ENCODE measurements at places on chromosomes 1 and 21. TPM values are rescaled to one million over a fixed set of nuclear protein-coding genes. Genes with fewer than 3 reads are reported as not detected.

Gene PEAR1
- total RNA-seq: 16.2 TPM

Gene DUSP23
- total RNA-seq: 11.3 TPM

Gene OR6N1
- total RNA-seq: not detected

Gene ZNF684
- 1.8 TPM for total RNA-seq

Gene SPATA1
- total RNA-seq: 0.88 TPM

Gene NCAM2
- total RNA-seq: 2.4 TPM

Gene TMPRSS2
- under 0.01 TPM for total RNA-seq

Gene PRDX6
- total RNA-seq: 228 TPM

Gene ABCA4
- total RNA-seq: 0.29 TPM
